ENCODE measurements at places on chromosomes 5 and 9.

- DNase-seq: no peak
Measured at GRCh38 chr5:52725065-52725746, 62.5 kb upstream of the ITGA1 start.

DNA sequence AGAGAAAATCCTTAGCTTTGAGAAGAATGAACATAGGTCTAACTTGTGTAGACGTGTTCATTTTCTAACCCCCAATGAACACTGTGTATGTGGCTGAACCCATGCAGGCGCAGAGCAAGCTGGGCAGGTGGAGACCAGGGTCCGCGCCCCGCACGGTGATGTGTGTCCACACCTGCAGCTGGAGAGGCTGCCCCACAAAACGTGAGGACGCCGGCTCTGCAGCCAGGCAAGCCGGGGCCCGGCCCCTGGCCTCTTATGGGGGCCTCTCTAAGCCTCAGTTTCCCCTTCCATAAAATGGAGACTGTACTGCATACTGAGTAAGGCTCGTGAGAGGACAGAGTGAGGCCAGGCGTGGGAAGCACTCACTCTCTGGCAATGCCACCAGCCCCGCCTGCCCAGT, 124.7 kb upstream of the RAPGEF1 start:
- DNase-seq: no peak

GRCh38 chr9:2015581-2016407, 647 bp downstream of the SMARCA2 start:
- no peak for DNase-seq

- DNase-seq: no peak
Measured at GRCh38 chr9:136239983-136240330, 5.7 kb downstream of the QSOX2 start.

DNA sequence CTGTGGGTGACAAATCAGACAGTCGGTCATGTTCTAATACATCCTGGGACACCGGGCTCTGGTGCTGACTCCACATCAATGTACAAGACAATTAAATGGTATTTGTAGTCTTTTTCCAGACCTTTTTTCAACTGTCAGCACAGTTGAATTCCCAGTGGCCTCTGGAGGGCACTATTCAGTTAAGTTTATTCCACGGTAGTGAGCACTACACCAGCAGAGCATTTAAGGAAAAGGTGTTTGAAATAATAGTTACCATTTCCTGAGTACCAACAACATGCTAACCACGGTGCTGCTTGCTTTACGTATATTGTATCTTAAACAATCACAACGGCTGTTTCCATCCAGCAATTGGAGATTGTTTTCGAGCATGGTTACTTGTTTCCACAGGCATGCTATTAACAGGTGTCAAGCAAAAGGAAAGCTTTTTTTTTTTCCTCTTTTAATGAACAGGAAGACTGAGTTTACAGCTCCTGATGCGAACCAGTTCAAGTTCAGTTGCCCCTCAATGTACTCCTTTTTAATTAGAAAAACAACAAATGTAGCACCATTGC, 186.7 kb downstream of the PDZD2 start:
- peak; percentile 10 for DNase-seq

DNA sequence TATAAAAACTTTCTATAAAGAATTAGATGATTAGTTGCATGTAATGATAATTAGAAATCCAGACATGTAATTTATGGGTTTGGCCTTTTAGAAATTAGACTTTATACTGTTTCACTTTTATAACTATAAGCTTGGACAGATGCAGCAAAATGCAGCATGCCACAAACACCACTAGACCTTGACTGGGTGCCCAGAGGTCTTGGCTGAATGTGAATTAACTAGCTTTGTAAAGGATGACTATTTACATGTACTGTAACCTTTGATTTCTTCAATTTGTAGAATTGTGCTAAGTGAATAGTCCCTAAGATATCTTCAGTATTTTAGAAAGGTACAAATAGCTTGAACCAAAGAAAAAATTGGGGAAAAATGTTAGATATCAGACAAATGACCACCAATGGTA, 2168.1 kb downstream of the MAT2B start:
- DNase-seq: no peak

- DNase-seq: no peak
Measured at GRCh38 chr5:179269781-179270543, 75.3 kb downstream of the ADAMTS2 start.

DNA sequence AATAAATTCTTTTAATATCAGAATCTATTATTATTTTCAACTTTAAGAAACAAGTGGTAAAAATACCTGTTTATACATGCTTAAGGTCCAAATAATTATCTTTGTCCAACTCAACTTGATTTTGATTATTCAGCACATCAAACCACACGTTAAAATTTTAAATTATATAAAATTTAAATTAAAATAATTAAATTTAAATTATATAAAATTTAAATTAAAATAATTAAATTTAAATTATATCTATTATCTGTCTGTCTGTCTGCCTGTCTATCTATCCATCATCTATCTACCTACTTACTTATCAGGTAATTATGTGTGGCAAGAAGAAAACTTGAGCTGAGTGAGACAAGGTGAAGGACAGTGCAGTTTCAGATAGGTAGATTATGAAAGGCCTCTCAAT, 605.3 kb upstream of the RIOK2 start:
- DNase-seq: no peak

DNA sequence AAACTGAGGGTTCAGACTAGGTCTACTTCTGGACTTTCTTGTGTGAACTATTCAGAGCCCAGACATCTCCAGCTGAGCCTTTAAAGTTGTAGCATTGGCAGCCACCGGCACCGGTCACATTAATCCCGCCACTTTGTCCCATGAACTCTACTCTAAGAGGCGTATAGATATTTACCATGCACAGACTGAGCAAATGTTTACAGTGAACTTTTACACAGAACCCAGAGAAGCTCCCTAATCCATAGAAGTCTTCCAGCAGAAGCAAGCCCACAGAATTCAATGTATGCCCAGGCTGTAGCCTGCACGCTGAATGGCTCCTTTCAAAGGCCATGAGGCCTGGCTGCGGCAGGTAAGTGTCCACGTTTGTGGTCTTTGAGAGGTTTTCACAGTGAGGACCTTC, 466.9 kb downstream of the ENC1 start:
- DNase-seq: no peak

DNA sequence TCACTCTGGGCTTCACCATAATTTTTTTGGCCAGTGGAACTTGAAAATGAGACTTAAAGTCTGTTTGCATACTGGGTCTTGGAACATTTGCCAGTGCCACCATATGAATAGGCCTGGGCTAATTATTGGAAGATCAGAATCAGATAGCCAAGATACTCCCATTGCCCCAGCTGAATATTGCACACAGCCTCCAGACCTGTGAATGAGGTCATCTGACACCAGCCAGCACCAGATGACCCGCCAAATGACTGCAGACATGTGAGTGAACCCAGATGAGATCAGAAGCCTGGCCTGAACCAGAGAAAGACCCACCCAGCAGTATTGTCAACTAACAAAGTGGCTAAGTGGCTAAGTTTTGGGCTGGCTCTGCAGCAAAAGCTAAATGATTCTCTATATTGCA, 220.5 kb upstream of the MPDZ start:
- no peak for DNase-seq

GRCh38 chr5:369151-369868, 47.8 kb downstream of the AHRR start:
- no peak for DNase-seq

DNA sequence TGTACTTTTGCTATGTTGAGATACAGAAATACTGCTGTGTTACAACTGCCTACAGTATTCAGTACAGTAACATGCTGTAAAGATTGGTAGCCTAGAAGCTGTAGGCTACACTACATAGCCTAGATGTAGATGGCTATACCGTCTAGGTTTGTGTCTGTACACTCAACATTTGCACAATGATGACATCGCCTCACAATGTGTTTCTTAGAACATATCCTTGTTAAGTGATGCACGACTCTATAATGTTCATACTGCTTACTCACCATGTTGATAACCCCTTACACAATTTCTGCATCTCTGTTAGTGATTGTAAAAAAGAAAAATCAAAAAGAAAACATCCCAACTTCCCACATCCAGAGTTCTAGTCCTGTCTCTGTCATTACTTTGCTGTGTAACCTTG, 450.0 kb downstream of the CCDC171 start:
- no peak for DNase-seq

DNA sequence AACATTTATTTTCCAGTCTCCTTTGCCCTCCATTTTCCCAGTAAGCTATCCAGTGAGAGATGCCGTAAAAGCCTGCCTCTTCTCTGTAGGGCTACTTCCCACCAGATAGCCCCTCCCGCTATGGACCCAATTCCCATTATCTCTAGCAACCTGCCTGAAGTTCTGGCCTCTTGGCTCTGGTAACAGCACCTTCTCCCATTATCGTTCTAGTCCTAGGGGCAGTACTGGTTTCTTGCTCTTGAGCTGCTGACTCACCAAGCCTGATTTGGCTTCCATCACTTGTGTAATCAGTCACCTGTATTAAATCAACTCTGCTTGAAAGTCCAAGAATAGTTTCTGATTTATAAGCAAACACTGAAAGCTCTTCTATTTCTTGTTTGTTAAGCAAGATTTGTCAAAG, 42.8 kb upstream of the PARP8 start:
- no peak for DNase-seq

- DNase-seq: peak; percentile 16
Measured at GRCh38 chr5:133870661-133871060, 97.8 kb downstream of the C5orf15 start.

DNA sequence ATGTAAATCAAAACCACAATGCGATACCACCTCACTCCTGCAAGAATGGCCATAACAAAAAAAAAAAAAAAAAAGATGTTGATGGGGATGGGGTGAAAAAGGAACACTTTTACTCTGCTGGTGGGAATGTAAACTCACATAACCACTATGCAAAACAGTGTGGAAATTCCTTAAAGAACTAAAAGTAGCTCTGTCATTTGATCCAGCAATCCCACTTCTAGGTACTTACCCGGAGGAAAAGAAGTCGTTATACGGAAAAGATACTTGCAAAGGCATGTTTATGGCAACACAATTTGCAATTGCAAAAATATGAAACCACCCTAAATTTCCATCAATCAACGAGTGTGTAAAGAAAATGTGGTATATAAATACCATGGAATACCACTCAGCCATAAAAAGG, 205.0 kb downstream of the TENT4A start:
- no peak for DNase-seq

DNA sequence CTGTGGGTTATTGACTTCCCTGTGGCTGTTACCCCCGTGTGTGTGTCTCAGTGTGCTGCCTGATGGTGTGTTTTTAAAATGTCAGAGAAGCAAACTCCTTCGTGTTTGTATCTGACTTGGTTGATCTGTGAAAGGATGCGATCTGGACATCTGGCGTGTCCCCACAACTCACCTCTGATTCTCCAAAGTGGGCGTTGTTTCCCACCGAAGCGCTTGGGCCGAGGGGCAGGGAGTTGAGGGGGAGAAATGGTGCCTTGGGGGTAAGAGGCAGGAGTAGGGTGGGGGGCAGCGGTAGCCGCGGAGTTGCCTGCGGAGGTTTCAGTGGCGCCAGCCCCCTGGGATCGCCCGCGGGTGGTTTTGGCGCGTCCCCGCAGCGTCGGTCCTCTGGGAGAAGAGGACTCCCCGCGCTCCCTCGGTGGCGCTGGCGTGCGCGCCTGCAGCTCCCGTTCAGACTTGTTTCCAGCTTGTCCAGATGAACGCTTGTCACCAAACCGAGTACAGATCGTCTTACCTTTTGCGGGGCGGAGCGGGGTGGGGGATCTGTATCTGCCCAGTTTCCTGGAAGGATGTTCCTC, 1.1 kb downstream of the MAST4 start:
- no peak for DNase-seq

GRCh38 chr9:6086006-6086655, 70.7 kb upstream of the RANBP6 start:
- no peak for DNase-seq

DNA sequence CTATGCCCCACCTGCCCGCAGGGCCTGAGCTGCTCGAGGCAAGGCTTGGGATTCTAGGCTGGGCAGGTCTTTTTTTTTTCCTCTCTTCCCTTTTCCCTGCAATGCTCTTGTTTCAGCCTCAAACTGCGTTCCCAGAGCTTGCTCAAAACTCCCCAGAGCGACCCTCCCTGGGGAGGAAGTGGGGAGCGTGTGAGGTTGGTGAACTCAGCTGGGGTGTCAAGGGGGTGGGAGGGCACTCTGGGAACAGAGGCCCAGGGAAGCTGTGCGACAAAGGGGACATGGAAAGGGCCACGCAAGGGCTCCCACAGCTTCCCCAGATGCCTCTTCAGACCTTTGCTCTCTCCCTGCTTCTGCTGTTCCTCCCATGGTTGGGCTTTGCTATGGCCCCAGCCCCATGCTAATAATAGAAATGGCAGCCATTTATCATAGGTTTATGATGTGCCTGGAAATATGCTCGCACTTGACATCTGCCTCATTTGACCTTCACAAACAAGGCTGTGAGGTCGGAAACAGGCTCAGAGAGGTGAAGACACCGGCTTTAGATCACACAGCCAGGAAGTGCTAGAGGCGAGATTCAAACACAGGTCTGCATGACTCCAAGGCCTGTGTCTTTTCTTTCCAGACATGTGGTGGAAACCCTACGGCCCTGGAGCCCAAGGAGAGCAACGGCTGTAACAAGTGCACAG, 40.9 kb upstream of the IL17B start:
- no peak for DNase-seq

GRCh38 chr5:146797658-146798057, 80.9 kb downstream of the PPP2R2B start:
- DNase-seq: no peak

GRCh38 chr5:76197726-76198125, 114.5 kb downstream of the SV2C start:
- DNase-seq: no peak

DNA sequence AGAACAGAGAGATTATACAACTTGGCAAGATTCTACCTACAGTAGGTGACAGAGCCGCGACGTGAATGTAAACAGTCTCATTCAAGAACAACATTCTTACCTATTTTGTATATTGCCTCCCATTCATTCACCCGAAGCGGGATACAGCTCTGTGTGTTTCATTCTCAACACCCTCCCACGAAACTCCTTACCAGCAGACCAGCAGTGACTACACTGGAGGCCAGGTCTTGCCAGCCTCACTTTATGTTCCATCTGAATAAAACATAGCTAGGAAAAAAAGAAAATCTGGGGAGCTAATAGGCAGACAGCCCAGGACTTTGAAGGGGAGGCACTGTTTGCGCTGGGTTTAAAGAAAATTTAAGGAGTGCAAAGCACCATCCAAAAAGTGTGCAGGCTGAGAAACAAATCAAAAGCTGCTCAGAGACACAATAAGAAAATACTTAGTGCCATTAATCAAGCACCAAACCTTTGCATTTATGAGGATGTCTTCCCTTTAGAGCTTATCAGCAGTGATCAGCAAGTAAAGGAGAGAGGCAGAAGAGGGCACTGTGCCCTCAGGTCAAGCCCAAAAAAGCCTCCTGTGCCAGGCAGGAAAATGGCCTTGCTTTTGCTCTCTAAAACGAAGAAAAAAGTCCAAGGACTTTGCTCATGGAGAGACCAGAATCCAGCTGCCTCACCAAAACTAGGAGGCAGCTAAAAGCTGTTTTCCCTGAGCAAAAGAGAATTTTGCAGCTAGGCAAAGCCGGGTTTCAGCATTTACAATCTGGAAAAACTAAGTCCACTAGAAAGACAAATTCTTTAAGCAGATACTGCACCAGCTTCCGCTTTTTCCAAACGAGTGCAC, 295.1 kb downstream of the BNC2 start:
- no peak for DNase-seq

- no peak for DNase-seq
Measured at GRCh38 chr9:91724068-91724440, 226.0 kb downstream of the ROR2 start.

GRCh38 chr9:94084314-94084713, at the start of gene PTPDC1:
PTPDC1 (plus strand) TSS chr9:94084464; CDS start chr9:94084531, 67 bp downstream.
- peak; percentile 62 for DNase-seq
